ENCODE measurements at places on chromosomes 11 and 22. TPM values are rescaled to one million over a fixed set of nuclear protein-coding genes. Genes with fewer than 3 reads are reported as not detected.
A peak's percentile ranks its signal among the peaks of the same experiment; 100 is the strongest.

DNA sequence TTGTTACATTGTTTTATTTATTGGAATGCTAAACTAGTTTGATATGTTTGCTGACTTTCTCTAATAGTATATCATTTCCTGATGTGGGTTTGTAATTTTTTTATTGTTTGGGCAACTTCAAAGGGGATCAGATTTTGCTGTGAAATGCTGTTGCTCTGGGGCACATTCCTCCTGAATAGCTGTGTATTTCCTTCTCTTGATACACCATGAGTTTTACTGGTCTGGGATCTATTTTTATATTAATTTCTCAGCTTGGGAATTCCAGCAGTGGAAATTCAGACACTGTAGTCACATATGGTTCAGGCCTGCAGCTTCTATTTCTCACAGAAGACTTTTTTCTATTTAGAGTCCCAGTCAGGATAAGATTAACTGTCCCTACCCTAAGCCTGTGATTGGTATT, 58.9 kb downstream of the RPUSD4 start:
- DNase-seq: no peak

- peak; percentile 77 for DNase-seq
Observed at GRCh38 chr11:113532697-113533424, 57.7 kb upstream of the DRD2 start.

The P4HA3 gene
- 1.2 TPM for total RNA-seq

DNA sequence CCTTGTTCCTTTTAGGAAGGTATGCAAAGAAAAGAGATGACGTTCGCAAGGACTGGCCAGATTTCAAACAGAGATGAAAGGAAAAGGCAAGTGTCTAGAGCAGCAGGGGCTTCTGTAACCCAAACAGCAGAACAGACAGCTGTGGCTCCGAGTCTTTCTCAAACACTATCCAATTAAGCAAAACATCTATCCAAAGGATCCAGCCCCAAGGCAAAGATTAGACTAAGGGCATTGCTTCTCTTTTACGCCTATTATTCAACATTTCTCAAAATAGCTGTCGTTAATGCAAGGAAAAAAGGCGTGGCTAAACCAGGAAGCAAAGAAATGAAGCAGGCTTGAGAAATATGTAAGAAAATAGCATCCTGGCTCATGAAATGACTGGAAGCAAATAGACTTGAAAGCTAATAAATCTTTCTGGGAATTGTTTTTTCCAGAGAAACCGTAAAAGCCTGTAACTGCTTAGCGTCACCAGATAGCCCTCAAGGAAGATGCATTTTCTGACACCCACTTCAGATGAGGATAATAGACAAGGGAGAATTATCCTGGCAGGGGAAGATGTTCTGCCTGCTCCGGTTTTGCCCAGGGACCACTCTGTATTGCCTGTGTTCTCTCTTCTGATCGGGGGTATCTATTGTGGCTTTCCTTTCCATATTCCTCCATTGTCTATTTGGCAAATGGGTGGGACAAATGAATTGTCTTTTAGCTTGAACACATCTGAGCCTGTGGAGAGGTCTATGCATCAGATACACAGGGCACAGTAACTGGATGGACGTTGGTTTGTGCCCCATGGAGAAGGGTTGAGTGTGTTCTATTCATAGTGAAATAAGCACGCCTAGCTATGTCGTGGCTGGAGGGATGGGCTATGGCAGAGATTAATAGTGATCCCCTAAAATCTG, 20.2 kb downstream of the C11orf96 start:
- peak; percentile 53 for DNase-seq

The DDX6 gene
- 121 TPM for total RNA-seq

GRCh38 chr11:128625746-128626145, 38.4 kb upstream of the ETS1 start:
- peak; percentile 53 for DNase-seq

- no peak for DNase-seq
Observed at GRCh38 chr11:6474806-6475500, 1.2 kb upstream of the TRIM3 start.

- DNase-seq: peak; percentile 75
Observed at GRCh38 chr22:19290400-19291217, 910 bp downstream of the CLTCL1 start.

DNA sequence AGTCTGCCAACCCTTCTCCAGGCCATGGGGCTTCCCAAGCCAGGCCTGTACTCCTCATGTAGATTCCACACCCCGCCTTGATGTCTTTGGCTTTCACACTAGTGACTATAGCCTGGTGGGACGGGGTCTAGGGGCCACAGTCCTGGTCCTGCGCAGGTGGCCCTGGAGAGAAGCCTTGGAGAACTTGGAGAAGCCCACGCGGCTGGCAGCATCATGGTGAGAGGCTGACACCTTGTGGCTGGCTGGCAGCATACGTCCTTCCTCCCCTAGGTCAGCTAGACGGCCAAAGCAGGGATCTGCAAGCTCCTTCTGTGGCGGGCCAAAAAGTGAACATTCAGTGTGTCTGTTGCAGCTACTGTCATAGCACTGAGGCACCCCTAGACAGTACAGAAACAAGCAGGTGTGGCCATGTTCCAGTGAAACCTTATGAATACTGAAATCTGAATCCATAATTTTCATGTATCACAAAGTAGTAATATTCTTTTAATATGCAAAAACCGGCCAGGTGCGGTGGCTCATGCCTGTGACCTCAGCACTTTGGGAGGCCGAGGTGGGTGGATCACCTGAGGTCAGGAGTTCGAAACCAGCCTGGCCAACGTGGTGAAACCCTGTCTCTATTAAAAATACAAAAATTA, 42.0 kb downstream of the FAM83F start:
- peak; percentile 82 for DNase-seq

- no peak for DNase-seq
Observed at GRCh38 chr11:47508240-47508957, 44.5 kb downstream of the CELF1 start.

The SCGB2A2 gene
- total RNA-seq: not detected

GRCh38 chr11:69384251-69385143, 90.5 kb downstream of the MYEOV start:
- DNase-seq: no peak

- DNase-seq: peak; percentile 48
Observed at GRCh38 chr11:67438158-67438902, 848 bp upstream of the PTPRCAP start.

The HPX gene
- 1.3 TPM for total RNA-seq

The TMEM191C gene
- total RNA-seq: 1.4 TPM

- no peak for DNase-seq
Observed at GRCh38 chr11:101061606-101062005, 68.0 kb downstream of the PGR start.

DNA sequence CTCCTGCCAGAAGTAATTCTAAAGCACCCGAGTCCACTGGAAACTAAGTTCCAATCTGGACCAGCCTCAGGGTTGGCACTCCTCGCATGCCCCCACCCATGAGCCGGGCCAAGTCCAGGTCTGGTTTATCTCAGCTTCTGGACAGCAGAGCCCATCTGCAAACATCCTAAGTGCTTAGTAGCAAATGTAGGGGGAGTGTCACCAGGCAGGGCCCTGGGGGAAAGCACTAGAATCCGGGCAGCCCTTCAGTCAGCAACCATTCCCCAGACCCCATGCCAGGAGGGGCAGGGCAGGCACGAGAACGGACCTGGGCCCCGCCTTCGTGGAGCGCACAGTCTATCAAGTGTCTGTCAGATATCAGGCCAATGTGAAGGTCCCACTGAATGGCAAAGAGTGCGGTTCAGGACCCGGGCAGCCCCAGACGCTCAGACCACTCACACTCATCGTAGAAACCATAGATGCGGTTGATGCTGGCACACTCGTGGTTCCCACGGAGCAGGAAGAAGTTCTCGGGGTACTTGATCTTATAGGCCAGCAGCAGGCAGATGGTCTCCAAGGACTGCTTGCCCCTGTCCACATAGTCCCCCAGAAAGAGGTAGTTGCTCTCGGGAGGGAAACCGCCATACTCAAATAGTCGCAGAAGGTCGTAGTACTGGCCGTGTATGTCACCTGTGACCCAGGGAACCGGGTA, 1.3 kb downstream of the PPP1CA start:
- no peak for DNase-seq

DNA sequence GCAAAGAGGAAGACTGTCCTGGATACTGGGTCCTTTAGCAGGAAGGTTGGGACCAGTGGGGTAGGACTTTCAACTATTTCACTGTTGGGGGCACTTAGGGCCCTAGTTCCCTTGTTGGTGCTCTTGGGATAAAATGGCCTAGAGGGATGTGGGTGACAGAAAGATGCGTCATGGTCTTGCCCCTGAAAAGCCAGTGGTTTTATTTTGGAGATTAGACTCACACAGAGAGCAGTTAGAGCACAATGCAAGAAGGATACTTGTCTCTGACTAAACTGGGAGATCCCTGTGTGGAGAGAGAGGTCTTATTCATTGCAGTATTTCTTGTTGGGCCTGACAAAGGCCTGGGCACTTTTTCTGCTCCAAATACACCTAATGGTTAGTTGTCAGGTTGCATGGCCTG, 22.6 kb upstream of the MRGPRX2 start:
- no peak for DNase-seq

- DNase-seq: peak; percentile 68
Observed at GRCh38 chr22:26394777-26395176, 34.3 kb upstream of the ASPHD2 start.

GRCh38 chr11:116687458-116688201, 85.2 kb downstream of the BUD13 start:
- DNase-seq: peak; percentile 42

GRCh38 chr11:6440906-6441358, at the start of gene HPX:
Gene HPX, minus strand, starts transcription at chr11:6440987. Its CDS starts 24 bp downstream, at chr11:6440963.
- DNase-seq: no peak

The SAAL1 gene
- total RNA-seq: 12.9 TPM
